NCI-H1092 (cell line): ENCODE measurements at places on chromosomes 11 and 22.

- DNase-seq, result no peak
These were observed 22.0 kb downstream of the TRAF6 start for GRCh38 chr11:36488096-36488495.

DNA sequence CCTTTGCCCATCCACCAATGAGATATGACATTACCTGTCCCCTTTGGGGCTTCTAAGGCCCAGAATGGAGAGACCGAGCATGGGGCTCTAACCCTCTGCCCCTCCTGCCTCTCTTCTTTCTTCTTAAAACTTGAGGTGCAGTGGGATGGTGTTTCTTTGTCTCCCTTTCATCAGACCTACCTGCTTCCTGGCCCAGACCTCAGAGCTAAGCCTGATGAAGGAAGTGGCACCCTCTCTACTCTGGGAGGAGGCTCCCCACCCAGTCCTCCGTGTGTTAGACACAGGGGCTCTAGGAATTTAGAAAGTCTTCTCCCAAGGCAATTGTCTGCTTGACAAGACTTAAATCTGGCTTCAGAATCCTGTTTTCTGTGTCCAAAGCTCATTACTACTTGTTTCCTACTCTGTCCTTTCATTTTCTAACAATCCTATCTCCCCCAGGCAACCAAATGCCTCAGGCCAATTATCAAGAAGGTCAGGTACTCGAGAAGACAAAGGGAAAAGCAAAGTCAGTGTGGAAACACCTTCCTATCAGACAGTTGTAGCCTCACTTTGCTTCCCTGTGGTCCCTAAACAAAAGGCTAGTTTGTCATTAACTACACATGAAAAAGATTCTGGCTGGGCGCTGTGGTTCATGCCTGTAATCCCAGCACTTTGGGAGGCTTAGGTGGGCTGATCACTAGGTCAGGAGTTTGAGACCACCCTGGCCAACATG is 20.3 kb upstream of the PARVA start:
- no peak for DNase-seq

GRCh38 chr11:19398772-19399527 is 158.2 kb upstream of the E2F8 start:
- no peak for DNase-seq

- DNase-seq, result no peak
These were observed 16.8 kb upstream of the MFRP start for GRCh38 chr11:119363081-119363850.
